ENCODE measurements at places on chromosomes 7 and 10.

DNA sequence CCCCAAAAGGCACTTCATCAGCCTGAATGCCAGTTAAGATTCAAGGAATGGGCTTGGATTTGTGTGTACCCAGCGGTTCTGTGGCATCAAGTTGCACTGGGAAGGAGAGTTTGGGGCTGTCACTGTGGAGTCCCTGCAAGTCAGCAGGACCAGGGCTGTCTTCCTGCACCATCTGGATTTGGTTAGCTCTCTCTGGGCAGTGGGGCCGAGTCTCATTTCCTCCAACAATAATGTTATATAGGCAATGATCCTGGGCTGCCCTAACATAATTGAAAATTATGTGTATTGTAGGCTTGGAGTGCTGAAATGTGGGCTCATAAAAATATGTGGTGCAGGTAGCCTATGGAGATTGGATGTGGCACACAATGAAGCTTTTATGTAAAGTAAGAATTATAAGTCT lies 87.2 kb downstream of the TCF7L2 start:
- no peak for DNase-seq

GRCh38 chr10:67665491-67665890 lies 30.5 kb downstream of the CTNNA3 start:
- no peak for DNase-seq

- no peak for DNase-seq
These were observed 145.6 kb downstream of the ADARB2 start for GRCh38 chr10:1591742-1592141.

GRCh38 chr7:51046103-51046466 lies 263.4 kb upstream of the GRB10 start:
- DNase-seq: no peak

DNA sequence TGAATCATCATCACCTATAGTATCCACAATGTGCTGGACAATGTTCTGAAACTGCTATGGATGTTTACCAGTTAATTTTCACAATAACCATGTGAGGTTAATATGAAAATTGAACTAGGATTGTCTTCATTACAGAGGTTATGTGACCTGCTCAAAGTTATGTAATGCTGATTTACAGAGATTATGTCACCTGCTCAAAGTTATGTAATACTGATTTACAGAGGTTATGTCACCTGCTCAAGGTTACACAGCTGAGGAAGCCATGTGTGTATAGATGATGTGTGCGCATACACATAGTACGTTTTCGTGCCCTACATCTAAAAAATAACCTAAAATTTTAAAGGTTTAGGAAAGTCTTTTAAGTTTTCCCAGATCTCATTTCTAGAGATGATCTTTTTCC lies 298.0 kb downstream of the CDK14 start:
- no peak for DNase-seq

GRCh38 chr7:157688533-157689268 lies 351.9 kb downstream of the DNAJB6 start:
- DNase-seq: no peak

DNA sequence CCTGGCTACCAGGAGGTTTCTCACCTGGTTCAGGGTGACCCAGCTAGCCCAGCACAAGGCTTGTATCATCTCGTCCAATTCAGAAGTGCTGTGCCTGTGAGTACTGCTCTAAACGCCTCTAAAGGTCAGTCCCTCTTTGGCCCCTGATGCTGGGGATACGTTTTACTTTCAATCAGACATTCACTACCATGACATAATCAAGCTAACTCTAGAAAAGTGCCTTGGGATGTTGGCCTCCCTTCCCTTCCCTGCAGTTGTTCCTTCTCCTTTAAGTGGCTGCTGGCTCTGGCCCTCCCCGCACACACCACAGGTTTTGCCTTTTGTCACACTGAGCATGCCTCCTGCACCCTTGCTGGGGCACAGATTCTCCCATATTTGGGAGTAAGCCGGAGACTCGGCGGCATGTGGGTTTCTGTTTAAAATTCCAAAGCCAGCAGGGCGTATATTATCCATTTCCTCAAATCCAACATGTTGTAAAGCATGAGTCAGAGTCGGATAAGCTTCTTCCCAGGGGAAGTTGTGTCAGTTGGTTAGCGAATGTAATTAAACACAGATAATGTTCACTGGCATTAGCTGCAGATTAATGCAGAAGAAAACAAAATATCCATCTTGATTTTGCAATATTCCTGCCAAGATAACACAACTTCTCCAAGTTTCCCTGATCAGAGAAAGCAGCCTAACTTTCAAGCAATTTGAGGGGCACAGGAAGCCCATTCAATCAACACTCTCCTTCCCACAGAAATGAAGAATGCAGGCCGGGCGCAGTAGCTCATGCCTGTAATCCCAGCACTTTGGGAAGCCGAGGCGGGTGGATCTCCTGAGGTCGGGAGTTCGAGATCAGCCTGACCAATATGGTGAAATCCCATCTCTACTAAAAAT lies 31.8 kb upstream of the VCL start:
- no peak for DNase-seq

GRCh38 chr10:25492040-25492439 lies 317.2 kb downstream of the GPR158 start:
- DNase-seq: no peak

DNA sequence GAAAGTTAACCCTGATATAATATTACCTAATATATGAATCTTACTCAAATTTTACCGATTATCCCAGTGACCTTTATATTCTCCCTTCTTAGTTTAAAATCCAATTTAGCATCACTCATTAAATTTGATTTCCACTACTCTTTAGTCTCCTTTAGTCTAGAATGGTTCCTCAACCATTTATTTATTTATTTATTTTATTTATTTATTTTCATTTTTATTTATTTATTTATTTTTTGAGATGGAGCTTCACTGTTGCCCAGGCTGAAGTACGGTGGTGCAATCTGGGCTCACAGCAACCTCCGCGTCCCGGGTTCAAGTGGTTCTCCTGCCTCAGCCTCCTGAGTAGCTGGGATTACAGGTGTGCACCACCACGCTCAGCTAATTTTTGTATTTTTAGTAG lies 92.8 kb downstream of the LCOR start:
- no peak for DNase-seq

DNA sequence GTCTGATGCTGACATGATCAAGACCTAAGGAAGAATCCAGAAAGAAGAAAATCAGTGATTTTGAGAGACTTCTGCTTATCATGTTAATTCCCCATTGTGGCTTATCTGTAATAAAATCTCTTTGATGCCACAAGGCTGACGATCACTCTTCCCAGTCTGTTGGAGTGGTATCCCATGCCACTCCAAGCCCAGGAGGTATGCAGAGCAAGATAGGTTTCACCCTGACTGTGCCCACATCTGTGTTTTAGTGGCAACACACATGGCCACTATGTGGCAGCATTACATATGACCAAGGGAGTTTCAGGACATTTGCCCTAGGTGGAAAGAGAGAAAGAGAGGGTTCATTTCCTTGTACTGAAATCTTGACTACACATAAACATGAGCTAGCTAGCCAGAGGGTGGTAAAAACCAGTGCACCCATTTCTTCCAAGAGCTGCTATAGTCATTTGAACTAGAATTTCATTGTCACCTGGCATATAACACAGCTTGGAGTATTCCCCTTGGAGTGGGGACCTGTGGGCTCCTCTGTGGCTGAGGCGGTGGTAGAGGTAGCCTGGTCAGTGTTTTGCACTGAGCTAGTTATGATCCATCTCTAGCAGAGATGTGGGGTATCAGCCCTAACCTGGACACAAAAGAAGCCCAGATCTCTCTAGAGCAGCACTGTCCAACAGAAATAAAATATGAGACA lies 20.8 kb downstream of the LAMB4 start:
- no peak for DNase-seq

DNA sequence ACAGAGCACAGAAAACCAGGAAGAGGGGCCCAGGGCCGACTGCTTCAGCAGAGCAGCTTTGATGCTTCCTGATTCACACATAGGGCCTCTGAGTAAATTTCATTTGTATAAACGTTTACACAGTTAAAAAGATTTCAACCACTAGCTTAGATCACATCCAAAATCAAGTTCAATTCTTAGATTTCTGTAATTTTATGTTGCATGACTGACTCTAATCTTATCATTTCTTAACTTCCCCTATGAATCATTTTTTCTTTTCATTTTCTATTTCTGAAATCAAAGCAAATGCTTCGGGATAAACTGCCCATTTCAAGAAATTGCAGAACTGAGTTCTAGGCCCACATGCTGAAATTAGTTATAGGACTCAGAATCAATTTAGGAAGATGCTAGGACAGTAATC lies 224.7 kb downstream of the INHBA start:
- DNase-seq: no peak

- peak; percentile 9 for DNase-seq
These were observed 58.2 kb downstream of the STRA8 start for GRCh38 chr7:135291809-135292253.

DNA sequence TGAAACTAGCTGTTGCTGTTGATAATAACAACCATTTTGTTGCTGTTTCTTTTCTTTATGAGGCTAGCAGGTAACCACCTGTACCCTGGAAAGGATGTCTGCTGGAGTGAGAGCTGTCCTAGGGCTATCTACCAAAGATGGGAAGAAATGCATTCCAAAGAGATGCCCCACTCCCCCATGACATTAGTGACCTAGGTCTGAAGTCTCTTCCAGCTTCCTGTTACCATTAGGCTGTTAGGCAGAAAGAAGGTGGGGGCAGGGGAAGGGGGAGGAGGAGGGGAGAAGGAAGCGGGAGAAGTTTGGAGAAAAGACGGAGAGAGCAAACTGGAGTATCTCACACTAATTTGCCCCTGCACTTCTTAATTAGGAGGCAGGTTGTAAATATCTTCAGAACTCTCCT lies 118.5 kb downstream of the ABLIM1 start:
- no peak for DNase-seq

GRCh38 chr7:25636871-25637283 lies 408.6 kb upstream of the NPVF start:
- DNase-seq: no peak

DNA sequence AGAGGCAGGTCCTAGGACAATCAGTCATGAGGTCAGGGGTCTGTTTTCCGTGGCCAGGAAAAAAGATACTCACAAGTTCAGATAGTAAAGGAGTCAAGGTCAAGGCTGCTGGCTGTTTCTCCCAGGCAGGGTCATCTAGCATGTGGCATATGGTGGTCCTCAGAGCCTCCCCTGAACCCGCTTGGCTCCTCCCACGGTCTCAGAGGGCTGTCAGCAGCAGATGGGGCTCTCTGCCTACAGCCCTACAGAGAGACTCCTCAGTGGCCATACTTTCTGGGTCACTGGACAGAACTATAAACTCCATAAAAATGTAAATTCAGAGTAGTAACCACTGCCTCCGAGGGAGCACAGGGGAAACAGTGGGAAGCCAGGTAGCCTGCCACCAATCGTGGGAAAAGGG lies 11.3 kb upstream of the DRGX start:
- DNase-seq: no peak

- DNase-seq: no peak
These were observed 18.7 kb downstream of the KIFBP start for GRCh38 chr10:69007260-69007659.

DNA sequence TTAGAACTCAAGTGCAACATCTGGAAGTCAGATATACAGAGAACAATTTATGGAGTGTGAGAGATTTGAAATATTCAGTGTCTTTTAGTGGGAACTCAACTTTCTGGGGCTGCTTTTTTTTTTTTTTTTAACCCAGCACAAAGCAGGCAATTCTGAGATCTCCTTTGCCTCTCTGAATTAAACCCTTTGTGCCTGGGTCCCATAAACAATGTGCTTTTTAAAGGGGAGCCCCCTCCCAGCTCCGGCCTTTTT lies 146.8 kb downstream of the CELF2 start:
- no peak for DNase-seq

DNA sequence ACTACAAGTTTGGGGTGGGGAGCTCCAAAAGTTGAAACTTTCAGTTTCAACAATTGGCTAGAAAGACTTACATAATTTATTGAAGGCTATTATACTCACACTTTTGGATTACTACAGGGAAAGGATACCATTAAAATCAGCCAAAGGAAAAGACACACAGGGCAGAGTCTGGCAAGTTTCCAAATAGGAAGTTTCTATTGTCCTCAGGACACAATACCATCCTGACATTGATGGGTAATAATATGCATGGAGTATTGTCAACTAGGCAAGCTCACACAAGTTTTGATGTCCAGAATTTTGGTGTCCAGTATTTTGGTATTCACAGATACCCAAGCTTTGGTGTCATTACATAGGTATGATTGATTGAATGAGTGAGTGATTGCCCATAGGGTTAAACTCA lies 872.6 kb upstream of the SORCS1 start:
- DNase-seq: no peak

DNA sequence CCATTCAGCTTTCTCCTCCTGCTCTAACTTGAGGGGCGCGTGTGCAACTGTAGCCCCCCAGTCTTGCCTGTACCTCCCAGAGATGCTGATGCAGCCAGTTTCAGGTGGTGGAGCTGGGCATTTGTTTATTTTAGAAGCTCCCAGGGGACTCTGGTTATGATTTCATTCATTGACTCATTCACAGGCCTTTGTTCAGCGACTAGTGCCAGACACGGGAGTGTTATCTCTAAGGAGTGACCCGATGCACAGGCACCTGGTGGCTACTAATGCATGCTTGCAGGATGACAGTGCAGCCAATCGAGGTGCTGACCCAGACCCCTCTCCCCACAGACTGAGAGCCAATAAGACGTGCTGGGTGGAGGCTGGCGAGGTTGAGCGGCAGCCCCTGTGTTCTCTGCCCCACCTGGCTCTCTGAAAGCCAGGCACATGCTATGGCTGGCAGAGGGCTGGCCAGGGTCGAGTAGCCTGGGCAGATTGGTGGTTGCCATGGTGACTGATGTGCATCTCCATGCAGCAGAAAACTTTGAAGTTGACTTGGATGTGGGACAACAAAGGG lies 19.7 kb upstream of the SLC18A2 start:
- no peak for DNase-seq
